Activated T-helper 1 cell treated with Interleukin-2 at 50 U/mL for 16 hours (primary cell): ENCODE measurements at places on chromosomes 12 and 14.

DNA sequence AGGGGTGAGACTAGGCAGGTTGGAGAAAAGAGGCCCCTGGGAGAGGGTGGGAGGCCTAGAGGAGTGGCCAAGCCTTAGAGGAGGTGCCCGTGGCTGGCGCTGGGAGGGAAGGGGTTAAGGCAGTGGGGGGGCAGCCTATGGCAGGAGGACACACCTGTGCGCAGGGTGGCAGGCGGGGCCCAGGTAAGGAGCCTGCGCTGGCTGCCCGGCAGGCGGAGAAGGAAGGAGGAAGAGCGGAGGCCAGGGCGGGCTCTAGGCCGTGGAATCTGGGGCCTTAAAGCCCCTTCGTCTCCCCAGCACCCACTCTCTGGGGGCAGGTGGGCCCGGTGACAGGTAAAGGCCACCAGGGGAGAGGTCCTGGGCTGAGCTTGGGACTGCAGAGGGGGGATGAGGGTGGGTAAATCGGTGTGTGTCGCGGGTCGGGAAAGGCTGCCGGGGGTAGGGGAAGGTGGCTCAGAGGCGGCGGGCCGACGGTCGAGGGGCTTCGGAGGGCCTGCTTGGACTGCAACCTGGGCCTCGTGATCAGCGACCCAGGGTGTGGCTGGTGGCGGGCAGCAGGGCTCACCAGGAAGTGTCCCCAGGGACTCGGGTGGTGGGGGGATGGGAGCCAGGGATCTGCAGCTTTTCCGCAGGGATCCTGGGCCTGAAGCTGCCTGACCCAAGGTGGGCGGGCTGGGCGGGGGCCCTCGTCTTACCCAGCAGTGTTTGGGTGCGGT, 7.3 kb downstream of the PHB2 start:
- no peak for DNase-seq

DNA sequence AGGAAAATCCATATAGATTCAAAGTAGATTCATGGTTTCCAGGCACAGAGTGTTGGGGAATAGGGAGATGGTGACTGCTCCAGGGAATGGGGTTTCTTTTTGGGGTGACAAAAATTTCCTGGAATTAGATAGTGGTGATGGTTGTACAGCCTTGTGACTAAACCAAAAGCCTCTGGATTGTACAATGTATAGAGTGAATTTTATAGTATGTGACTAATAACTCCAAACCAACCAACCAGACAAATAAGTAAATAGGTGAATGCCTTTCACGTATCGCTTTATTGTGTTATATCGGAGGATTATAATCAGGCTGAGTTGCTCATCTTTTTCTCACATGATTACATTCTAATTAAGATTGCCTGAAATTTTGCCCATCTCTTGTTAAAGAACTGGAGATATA, 24.6 kb upstream of the PPFIBP1 start:
- no peak for DNase-seq

DNA sequence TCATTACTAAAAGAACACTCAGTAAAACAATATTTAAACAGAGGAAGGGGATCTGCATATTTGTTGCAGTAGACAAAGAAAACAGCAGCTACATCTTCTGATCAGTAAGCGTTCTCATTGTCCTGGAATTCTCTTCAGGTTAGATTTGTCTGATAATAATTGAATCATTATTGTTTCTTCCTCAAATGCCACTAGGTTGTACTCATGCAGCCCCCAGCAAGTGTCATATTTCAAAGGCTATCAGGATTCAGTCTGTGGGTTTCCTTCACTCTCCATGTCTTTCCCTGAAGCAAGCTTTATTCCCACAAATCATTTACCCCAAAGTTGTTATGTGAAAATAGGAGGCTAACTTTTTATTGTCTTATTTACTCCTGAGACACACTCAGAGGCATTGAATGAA, 14.7 kb downstream of the PIK3C2G start:
- no peak for DNase-seq

DNA sequence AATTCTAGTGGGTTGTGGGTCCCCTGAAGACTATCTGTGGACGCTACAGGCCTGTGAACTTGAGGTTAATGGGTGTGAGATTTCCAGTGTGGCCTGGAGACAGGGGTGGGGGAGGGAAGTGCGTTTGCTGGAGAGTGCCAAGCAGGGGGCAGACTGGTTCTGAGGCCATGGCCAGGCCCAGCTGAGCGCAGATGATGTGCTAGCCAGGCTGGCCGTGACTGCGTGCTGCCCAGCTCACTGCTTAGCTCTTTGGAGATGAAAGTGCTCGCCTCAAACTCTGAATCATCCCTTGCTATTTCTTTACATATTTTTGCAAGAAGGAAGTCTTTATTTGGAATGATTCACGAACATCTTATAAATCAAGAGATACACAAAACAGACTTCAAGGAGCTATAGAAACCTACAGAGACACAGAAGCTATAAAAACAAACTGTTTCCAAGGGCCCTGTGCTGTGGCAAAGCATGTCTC, 75.2 kb upstream of the PLEKHG3 start:
- no peak for DNase-seq

DNA sequence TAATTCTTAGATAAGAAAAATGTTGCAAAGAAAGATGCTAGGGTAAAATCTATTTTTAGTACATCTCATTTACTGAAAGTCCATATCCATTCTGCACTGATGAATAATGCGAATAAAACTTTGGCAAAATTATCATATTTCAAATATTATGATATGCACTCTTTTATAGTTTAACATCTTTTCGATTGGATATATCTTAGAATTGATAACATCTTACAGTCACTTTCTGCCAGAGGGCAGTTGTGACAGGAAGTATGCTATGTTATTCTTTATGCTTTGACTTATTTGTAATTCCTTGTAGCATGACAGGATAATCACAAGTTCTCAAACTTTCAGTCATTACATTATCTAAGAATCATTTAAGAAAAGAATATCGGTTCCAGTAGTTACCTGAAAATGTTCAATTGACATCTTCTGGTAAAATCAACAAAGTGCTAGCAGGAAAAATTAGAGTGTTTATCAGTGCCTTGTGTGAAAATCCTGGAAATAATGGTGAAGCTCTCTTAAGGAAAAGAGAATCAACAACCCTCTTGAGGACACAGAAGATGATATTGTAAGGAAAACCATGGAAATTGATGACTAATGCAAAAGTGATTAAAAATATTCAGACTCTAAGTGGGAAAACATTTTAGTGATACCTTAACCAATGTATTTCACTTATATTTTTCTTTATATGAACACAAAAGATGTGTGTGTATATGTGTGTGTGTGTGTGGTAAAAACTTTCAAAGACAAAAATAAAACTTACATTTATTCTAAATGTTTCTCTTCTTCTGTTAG, 95.5 kb downstream of the SLC6A15 start:
- DNase-seq, result no peak

DNA sequence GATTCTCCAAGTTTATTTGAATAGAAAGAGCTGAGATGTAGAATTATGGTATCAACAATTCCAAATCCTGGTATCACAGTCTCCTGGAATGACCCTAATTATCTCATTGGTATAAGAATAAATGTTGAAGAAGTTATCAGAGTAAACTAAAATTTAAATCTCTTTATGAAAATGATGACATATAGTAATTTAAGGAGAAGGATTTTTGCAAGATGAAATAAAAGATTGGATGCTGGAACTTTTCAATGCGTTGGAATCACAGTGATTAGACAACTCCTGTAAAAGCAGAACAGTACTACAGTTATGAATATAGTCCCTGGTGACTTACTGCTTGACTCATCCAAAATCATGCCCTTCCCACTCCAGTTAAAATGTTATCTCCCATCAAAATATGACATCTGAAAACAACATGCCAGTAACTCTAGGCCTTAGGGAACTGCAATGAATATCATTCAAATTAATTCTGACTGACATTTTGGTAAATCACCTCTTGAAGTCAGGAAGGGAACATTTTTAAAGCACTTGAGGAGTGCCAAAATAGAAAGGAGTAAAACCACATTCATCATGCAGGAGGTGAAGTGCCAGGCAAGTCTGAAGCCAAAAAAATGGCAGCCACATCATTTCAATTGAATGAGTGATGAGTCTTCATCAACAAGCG, 197.8 kb upstream of the PRKD1 start:
- DNase-seq, result no peak

GRCh38 chr12:95622879-95623278, 71.6 kb upstream of the USP44 start:
- no peak for DNase-seq

DNA sequence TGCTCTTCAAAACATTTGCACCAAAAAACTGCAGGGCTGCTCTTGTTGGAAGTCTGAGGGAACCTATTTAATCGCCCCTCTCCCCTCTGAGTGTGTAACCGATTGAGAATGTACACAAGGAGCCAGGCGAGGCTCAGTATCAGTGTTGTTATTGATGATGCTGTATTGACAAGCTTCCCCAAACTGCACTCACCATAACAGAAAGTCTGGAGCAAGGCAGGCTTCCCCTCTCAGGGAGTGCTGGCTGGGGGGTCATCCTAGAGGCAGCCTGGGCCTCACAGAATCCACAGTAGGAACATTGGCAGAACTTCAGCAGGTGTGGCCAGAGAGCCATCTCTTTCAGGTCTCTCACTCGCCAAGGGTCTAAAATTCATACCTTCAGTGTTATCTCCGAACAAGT, 58.1 kb upstream of the TUNAR start:
- no peak for DNase-seq

- DNase-seq, result no peak
Observed at GRCh38 chr12:123139926-123140675, 10.8 kb downstream of the PITPNM2 start.

DNA sequence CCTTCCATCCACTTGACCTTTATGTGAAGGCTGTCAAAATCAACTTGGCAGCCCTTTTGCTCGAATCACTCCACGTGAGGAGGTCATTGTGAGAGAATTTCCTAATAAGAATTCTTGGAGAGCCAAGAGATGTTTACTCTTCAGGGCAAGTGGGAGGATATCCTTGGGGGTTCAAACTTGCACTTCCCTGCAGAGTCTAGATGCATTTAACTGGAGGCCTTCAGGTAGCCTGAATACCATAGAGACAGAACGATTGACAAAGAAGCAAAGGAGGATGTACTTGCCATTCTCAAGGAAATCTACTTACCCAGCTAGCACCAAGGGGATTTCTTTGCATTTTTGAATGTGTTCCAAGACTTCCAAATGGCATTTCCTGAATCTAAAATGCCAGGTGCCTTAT, 1702.6 kb upstream of the FLRT2 start:
- no peak for DNase-seq

DNA sequence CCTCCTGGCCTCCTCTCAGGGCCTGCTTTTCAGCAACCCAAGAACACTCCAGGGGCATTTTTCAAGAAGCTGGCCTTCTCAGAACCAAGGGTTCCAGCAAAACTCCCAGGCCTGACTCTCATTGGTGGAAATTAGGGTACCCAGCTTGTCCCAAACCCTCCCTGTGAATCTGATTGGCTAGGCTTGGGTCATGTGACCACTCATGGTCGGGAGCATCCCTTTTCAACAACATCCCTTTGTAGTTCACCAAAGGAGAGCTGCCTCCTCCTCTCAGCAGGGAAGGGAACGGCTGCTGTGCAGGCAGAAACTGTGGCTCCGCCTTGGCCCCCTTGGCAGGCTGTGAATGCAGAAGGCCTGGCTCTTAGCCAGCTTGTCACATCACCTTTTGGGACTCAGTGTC, 94.5 kb downstream of the AACS start:
- no peak for DNase-seq

- DNase-seq, result no peak
Observed at GRCh38 chr12:240566-240965, 22.1 kb downstream of the SLC6A13 start.

DNA sequence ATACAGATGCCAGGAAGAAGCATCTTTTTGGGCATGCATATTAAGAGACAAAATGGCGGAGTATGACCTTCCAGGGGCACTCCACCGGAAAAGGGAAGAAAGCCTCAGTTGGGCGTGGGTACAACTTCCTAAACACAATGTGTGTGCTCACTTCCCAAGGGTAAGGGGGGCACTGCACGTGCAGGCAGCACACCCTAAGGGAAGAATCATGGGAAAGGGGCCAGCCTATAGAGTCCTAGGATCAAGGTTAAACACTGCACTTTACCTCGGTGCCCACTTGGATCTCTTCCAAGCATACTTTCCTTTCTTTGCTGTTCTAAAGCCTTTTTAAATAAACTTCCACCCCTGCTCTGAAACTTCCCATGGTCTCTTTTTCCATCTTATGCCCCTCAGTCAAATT, 14.8 kb downstream of the OR6J1 start:
- no peak for DNase-seq

DNA sequence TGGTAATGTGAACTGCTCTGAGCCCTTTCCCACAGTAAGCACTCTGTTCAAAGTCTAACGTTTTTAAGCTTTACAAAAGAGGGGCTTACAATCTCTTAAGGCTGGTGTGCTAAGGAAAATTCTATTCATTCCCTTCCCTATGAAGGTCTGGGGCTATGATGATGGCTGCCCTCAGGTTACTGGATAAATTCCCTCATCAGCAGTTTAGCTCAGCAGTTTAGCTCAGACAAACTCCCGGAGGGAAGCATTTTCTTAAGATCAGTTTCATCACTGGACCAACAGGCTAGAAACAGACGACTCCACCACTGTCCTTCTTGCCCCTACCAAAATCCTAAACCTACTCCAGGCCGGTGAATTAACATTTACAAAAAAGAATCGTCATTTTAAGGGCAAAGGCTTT, 19.1 kb downstream of the ERP29 start:
- DNase-seq, result no peak

DNA sequence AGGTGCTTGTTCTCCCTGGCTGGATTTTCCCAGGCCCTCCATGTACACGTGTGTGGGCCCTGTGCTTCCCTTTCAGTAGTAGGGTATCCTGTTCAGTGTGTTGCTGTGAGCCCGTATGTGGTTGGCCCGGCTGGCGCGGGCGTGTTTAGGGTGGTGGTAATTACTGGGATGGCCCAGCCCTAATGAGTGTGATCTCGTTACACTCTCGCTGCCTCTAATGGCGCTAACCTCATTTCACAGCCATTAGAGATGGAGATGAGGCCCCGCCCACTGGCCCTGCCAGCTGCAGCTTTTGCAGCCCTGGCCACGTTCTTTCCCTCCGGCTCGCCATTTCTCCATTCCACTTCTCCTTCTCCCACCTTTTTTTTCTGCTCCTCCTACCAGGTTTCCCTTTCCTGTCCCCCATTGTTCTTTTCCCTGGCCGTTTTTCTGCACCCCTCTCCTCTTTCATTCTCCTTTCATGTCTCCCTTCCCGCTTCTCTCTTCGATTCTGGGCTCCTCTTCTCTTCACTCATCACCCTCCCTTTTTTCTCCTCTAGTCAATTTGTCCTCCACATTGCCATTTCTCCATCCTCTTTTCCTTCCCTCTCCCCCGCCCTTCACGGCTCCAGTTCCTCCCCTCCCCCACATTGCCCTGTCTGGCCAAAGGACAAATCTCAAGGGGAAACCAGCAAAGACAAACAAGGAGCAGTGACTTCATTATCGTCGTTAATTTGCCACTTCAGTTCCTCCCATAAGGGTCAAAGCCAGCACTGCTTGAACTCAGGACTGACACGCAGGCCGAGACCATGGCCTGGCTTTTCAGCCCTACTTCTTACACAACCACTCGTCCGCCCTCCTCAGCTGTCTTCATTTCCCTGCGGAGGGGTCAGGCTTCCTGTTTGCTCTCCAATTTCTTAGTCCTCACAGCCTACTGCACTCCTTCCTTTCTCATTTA, 6.8 kb downstream of the ZFHX2 start:
- no peak for DNase-seq

- DNase-seq, result no peak
Observed at GRCh38 chr14:29320286-29320685, 553.7 kb downstream of the FOXG1 start.

- DNase-seq, result no peak
Observed at GRCh38 chr14:55333711-55334485, 62.7 kb downstream of the FBXO34 start.
